Activated CD8-positive, alpha-beta memory T cell treated with anti-CD3 and anti-CD28 coated beads, Interleukin-2, amount 50 U/mL, for 48 hours (primary cell): ENCODE measurements at places on chromosomes 13 and 19.

GRCh38 chr19:29663861-29664752 lies 1.2 kb upstream of the PLEKHF1 start:
- no peak for DNase-seq

DNA sequence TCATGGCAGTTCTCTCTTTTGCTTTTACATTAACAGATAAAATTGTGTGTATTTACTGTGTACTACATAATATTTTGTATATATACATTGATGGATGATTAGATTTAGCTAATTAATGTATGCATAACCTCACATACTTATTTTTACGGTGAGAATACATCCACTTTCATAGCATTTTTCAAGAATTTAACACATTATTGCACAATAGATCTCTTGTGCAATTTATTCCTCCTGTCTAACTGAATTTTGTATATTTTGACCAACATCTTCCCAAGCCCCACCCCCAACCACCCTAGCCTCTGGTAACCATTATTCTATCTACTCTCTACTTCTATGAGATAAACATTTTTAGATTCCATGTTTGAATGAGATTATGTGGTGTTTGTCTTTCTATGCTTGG lies 194.7 kb downstream of the RBM26 start:
- no peak for DNase-seq

- peak; percentile 58 for DNase-seq
Measured at GRCh38 chr13:33015791-33016323, 366 bp upstream of the KL start.

DNA sequence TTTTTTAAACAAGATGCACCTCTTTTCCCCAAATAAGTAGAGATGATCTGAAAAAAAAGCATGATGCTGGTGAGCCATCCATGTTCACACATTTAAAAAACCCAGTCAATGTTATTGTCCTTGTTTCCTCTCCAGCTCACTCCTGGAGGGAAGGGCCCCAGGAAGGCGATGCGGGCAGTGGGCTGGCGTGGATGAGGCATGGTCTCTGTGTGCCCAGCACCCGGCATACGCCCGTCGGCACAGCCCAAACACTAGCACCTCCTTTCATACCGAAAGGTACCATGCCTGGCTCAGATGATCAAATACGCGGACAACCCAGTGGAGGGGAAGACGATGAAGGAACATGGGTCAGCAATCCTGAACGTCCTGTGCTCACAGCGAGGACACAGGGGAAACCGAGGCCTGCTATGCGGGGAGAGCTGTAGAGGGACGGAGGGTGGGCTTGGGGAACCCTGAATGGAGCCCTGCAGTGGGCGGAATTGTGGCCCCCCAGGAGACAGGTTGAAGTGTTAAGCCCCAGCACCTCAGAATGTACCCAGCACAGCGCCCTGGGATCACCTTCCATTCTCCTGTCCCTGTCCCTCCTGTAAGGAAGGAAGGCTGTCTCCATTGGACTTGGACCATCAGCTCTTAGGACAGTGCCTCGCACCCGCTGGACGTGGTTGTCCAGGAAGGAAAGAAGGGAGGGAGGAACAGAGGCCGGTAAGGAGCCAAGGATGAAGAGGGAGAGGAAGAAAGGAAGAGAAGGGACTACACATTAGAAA lies 49.4 kb downstream of the SOX1 start:
- DNase-seq, result no peak

DNA sequence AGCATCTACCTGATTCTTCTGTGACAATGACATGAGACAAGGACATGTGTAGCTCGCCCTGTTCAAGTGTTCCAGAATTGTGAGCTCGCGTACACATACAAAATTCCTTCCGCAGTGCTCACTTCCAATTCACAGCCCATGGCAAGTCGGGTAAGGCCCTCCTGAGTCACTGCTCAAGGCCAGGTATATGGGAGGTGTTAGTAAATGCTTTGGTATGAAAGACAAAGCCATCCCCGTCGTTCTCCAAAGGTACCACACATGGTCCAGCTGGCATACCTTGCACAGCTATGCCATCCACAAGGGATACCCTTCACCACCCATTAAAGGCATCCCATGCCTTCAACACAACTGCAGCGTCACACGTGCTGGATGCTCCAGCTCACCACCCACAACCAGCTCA lies 4.4 kb upstream of the ELL start:
- DNase-seq, result no peak

DNA sequence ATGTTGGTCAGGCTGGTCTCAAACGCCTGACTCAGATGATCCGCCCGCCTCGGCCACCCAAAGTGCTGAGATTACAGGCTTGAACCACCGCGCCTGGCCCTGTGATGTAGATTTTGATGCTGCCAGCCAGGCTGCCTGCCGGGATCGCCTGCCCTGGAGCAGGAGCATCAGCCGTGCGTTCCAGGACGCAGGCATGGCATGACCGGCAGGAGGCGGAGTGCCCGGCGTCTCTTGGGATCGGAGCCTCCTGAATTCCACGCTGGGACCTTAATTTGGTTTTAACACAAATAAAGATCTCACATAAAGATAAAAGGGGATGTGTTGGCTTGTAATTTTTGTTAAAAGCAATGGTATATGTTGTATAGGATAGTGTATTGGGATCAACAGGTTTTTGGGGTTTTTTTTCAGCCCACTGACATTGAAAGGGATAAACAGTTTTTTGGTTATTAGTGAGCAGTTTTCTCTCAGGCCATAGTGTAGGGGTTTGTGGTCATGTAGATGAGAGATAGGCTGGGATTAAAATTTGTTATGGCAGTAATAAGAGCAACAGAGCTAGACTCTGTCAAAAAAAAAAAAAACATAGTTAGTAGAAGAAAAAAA lies 1406.4 kb downstream of the UQCRFS1 start:
- DNase-seq, result no peak

- no peak for DNase-seq
Measured at GRCh38 chr13:89920461-89920860, 1427.0 kb upstream of the MIR17HG start.

DNA sequence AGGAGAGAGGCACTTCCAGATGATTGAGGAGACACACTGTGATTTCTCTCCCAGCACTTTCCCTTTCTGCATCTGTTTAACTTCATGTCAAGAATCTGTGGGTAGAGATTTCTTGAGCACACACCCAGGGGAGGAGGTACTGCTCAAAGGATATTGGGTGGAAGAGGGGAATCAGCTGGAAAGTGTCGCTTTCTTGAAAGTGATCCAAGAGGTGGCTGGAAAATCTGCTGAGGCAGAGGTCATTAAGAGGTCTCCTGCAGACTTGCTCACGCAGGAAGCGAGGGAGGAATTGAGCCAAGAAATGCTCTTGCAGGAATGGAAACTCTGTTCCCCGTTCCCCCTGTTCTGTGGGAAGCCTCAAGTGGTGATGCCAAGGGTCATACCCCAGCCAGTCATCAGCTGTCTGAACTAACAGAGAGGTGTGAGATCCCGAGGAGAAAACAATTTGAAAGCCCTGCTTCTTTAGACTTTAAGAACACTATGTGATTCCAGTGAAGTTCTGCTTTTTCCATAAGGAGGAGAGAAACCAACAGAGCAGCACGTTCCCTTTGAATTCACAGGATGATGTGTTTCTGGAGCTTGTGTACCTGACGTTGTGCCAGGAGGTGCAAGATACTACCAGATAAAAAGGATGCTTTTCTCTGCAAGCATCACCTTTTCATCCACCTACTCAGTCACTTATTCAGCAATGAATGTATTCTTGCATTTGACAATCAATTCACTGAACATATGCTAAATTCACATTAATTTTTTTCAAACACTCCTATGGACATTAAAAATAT lies 163.4 kb upstream of the GPR12 start:
- DNase-seq, result no peak

DNA sequence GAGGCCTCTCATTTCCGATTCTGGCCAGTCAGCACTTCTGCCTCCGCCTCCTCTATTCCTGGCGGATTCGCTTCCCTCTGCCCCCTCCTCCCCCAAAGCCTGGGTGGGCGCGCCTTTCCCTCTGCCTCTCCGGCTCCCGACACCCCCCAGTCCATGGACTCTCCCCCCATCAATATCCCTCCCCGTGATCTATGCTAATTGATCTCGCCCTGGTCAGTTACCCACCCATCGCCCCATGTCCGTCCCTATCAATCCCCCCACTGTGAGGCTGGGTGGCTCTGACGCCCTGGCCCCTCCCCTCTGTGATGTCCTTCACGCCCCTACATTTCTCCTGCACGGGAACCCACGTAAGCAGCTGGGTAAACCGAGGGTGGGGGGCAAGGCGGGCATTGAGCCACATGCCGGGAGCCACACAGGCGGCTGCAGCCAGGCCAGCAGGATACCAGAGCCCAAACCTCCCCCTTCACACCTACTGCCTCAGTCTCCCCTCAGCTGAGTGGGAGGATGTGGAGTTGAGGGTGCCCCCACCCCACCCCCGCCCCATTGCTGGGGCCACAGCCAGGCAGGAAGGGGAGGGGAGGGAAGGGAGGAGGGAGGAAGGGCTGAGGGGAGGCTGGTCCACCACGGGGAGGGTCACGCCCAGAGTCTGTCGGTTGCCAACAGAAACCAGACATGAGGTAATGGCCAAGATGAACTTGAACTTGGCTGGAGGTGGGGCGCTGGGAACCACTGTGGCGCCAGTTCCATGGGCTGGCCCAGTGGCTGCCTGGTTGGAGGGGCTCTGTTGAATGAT lies 21.0 kb downstream of the SMIM24 start:
- DNase-seq, result no peak

DNA sequence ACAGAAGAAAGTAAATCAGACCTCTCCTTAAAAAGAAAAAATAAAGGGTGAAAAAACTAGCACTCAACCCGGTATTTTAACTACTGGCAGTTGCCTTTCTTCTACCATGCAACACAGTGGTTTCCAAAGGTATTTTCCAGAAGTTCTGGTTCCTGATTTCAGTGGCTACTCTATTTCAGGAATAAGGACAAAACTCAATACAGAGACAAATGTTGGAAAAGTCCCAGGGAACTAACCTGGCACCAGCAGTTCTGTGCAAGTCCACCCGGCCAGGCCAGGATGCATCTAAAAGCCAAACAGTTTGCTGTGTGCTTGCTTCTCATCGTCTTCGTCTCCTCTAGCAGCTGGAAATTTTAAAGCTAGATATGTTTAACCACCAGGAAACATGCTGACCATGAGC lies 52.5 kb downstream of the FOXO1 start:
- DNase-seq, result no peak

- no peak for DNase-seq
Measured at GRCh38 chr13:51518827-51519226, 65.4 kb upstream of the WDFY2 start.

DNA sequence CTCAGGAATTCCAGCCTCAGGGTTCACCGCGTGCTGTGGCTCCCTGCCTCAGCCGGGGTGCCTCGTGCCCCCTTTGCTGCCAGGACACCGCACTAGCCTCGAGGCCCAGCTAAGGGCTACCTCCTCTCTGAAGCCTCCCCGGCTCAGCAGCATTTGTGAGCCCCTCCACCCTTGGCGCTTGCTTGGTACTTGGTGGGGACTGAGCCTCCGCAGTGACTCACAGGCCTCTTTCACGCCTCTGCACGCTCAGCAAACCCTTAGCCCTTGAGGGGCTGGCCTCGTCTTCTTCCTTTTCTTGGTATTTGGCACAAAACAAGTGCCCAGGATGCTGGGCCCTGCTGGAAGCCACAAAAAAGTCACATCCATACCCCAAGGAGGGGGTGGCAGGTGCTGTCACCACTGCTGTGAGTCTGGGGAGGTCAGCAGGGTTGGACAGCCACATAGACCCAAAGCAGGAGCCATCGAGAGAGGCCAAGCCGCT lies 85.4 kb upstream of the TM9SF2 start:
- DNase-seq, result peak; percentile 75

DNA sequence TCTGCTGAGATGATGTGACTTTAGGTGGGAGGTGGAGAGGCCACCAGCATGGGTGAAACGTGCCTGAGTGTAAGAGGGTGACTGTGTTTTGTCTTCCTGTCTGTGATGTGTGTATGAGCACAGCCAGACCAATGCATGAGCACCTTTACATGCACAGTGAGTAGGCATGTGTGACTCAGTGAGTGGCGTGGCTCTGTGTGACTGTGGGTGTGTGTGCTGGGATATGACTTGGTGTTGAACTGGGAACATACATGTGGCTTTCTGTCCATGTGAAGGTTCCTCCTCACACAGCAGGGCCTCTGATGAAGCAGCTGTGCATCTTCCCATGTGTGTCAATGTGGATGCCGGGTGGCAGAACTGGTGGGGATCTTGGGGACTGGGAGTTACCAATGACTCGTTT lies 19.9 kb upstream of the LGALS13 start:
- DNase-seq, result no peak

- no peak for DNase-seq
Measured at GRCh38 chr19:11693505-11694499, 44.9 kb downstream of the ZNF823 start.

DNA sequence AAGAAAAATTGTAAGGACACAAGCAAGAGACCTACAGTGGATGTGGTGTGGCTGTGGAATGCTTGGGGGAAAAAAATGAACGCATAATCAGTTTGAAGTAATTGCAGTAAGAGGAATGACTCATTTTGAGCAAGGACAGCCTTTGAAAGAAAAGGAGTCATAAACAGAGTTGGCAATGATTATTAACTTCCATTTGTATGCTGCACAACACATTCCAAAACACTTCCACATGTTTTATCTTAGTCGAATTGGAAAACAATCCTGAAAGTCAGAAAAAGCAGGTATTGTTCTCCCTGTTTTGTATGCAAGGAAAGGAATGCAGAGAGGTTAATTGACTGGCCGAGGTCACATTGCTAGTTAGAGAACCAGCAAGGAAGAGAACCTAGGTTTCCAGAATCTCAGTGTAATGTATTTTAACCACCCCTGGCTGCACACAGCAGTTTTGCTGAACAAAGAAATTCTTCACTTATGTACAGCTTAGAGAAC lies 630.0 kb upstream of the MIR17HG start:
- DNase-seq, result no peak

GRCh38 chr13:106714271-106714982 lies 146.5 kb upstream of the ARGLU1 start:
- DNase-seq, result no peak

DNA sequence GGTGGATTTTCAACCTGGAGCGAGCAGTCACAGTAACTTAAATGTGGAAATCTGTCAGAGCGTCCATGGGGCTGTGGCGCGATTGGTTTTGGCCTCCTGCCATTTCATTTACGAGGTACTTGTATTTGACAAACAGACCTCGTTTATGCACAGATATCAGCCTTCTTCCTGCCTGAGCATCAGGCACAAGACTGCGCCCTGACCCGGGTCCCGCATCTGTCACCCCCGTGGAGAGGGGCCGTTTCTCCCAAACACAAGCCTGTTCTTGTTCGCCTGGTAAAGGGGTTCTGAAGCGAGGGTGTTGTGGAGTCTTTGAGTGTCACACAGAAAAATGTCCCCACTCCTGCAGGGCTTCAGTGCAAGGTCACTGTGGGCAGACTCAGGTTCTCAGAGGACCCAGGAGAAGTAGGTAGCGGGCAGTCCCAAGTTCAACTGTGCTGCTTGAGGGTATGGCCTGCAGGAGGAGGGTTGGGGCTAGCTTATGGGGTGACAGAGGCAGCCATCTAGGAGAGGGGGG lies 202.3 kb downstream of the URI1 start:
- no peak for DNase-seq

GRCh38 chr19:16094360-16095070 lies 17.2 kb upstream of the RAB8A start:
- DNase-seq, result no peak

- DNase-seq, result no peak
Measured at GRCh38 chr13:85828094-85828684, 29.0 kb upstream of the SLITRK6 start.

- no peak for DNase-seq
Measured at GRCh38 chr13:110280231-110280813, 26.6 kb downstream of the COL4A1 start.
